ENCODE measurements at places on chromosomes 5 and 9.

DNA sequence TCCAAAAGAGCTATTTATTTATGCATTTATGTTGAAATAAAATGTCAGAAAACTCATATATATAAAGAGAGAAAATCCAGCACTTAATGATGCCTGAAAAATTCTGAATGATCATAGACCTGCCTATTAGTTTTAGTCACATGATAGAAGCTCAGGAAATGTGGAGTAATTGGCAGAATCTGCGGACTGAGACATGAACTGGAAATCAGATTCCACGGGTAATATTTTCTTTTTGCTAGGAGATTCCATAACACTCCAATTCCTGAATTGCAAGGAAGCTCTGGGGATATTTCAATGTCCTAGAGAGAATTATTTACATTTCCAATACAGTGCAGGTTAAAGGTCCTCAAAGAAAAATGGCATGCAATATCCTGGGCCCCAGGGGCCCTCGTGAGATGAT lies 778.8 kb downstream of the SEMA5A start:
- DNase-seq, result no peak

DNA sequence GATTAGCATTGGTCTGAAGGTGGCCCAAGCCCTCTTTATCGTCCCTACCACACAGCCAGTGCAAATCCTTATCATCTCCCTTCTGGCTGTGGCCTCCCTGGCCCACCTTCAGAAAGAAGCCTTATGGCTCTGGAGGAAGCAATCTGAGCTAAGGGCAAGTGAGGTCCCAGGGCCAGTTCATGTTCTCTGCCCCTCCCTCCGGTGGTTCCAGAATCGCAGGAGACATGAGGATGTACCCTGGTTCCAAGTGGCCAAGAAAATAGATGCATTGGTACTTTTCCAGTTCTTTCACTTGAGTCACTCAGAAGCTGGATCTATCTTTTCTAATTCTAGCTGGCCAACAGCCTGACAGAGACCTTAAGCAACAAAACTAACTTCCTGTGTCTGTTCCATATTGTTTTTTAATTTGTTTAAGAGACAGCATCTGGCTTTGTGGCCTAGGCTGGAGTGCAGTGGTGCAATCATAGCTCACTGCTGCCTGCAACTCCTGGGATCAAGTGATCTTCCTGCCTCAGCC lies 60.7 kb downstream of the LHFPL2 start:
- DNase-seq, result no peak

GRCh38 chr9:8136477-8136876 lies 336.9 kb upstream of the DMAC1 start:
- DNase-seq, result no peak

- DNase-seq, result peak; percentile 72
These were observed 9.6 kb downstream of the TMOD1 start for GRCh38 chr9:97510797-97511654.

GRCh38 chr9:98563988-98564387 lies 144.7 kb downstream of the GABBR2 start:
- no peak for DNase-seq

- no peak for DNase-seq
These were observed 34.0 kb downstream of the GAPVD1 start for GRCh38 chr9:125295657-125296056.

DNA sequence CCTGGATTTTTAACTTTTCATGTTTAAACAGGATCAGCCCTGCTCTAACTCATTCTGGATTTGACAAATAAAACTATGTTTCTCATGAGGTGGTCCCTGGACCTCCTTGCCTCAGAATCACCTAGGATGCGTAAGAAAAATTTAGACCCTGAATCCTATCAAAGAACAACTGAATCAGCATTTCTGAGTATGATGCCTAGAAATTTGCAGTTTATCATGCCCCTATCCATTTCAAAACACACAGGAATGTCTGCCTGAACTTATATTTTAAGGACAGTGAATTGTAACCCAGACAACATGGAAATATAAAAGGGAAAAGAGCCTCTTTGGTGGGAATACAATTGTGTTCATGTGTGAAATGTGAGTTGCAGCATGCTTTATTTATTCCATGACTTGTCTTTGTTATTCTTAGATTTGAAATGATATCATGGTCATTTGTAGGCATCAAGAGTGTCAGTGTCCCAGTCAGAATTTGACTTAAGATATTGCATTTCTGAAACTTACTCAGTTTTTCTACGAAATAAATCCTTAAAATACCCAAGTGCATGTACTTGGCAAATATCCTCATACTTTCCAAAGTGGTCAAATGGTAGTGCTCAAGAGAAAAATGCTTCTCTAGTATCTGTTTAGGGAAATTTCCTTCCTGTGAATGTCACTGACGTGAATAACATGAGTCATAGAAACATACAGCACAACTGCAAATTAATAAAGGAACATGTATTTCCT lies 144.3 kb downstream of the GIN1 start:
- DNase-seq, result no peak

GRCh38 chr5:93378073-93378472 lies 202.9 kb downstream of the NR2F1-AS1 start:
- DNase-seq, result no peak

GRCh38 chr5:131375351-131375750 lies 111.5 kb downstream of the CDC42SE2 start:
- no peak for DNase-seq

GRCh38 chr9:37036371-37036775 lies 2.3 kb upstream of the PAX5 start:
- no peak for DNase-seq

DNA sequence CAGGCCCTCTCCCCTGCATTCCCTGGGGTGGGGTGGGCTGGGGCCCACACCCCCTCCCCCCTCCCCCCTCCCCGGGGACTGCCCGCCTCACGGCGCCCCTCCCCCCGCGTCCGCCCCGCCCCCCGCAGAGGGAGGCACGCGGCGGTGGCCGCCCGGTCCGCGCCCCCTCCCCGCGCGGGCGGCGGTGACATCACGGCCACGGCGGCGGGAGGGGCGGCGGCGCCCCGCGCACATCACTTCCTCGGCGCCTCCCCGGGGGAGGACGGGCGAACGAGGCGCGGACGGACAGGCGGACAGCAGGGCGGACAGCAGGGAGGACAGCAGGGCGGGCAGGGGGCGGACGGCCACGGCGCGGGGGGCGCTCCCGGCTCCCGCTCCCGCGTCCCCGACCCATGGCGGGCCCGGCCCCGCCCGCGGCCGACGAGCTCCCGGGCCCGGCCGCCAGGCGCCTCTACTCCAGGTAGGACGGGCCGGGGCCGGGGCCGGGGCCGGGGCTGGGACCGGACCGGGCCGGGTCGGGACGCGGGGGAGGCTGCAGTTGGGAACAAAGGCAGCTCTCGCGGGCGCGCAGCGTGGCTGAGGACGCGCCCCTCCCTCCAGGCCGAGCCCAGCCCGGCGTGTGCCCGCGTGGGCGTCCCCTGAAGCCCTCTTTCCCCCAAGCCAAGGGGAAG lies at the start of gene GPSM1:
GPSM1 (plus strand) TSS at position 236 of the 671 bp plus-strand sequence; CDS start at position 393, 157 bp downstream.
- DNase-seq, result no peak

GRCh38 chr5:81086881-81087281 lies 126.7 kb downstream of the RASGRF2 start:
- DNase-seq, result no peak

DNA sequence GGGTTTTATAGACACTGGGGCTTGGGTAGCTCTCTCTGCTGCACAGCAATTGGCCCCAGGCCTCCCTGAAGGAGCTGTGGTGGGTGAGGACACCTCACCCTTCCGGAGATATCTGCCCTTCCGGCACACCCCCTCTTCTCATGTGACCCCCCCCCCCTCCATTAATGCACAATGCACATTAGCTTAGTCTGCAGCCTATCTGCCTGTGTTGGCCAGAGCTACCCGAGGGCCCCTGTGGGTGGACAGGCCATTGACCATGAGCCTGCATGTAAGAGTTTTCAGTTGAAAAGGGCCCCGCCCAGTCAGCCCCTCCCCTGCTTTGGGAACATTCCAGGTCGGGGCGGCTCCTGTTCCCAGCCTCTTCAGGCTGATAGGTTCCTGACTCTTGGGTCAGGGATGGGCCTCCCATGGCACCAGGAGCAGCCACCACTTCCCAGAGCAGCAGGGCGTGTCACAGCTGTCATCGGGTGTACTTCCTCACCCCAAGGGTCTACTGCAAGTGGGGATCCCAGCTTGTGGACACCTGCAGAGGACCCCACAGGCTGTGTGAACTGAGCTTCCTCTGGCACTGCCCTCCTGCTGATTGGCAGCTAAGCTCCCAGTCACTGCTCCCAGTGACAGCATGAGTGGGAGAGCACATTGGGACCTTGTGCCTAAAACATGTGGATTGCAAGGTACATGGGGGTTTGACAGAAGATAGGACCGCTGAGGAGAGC lies 17.8 kb downstream of the PHF2 start:
- DNase-seq, result no peak

- DNase-seq, result no peak
These were observed 16.1 kb upstream of the NDST1 start for GRCh38 chr5:150491876-150492275.

DNA sequence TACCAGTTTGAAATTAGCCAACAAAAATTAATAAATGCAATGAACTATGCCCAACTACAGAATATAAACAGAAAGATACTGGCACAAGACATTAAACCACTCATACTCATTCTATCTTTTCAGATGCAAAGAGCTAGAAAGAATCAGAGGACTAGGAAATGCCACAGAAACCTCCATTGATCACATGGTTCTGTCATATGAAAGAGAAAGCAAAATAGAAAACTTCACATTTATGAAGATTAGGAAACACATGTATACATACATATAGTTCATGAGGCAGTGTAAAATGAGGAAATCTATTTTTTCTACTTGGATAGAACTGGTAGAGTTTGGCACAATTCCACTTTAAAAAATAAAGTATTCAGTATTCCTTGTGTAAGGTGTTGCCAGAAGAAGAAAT lies 275.1 kb upstream of the PTGER4 start:
- DNase-seq, result no peak

GRCh38 chr9:87290241-87291052 lies 207.2 kb upstream of the DAPK1 start:
- no peak for DNase-seq

GRCh38 chr5:141490271-141490670 lies 1.4 kb downstream of the PCDHGC5 start:
- no peak for DNase-seq

GRCh38 chr5:34576891-34577666 lies 79.0 kb upstream of the RAI14 start:
- no peak for DNase-seq

DNA sequence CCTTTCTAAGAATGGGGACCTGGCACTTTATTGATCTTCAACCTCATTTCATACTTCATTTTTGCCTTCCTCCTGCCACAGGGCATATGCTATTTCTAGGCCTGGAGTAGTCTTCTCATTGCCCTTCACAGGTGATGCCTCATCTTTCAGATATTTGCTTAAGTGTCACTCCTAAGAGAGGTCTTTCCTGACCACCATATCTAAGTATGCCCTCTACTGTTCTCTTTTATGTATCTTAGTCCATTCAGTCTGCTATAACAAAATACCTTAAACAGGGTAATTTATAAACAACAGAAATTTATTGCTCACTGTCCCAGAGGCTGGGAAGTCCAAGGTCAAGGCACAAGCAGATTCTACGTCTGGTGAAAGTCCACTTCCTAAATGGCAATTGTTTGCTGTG lies 99.1 kb downstream of the ADAMTS6 start:
- DNase-seq, result no peak

DNA sequence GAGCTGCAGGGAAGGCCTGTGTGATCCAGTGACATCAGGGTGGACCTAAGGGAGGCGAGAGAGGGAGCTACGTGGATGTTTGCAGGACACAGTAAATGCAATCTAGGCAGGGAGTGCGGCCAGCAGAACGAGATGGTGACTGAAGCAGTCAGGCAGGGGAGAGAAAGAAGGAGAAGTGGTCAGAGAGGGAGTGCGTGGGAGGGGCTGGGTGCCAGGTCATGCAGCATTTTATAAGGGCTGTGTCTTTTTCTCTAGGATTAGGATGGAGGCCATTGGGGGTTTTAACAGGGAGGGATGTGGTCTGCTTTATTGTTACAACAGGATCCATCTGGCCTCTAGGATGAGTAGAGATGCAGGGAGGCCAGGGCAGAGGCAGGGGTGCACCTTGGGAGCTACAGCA lies 80.4 kb downstream of the DCP2 start:
- DNase-seq, result no peak

- no peak for DNase-seq
These were observed 139.3 kb downstream of the AOPEP start for GRCh38 chr9:94865582-94866452.

- DNase-seq, result peak; percentile 78
These were observed 479.4 kb downstream of the DMAC1 start for GRCh38 chr9:7320139-7320538.

DNA sequence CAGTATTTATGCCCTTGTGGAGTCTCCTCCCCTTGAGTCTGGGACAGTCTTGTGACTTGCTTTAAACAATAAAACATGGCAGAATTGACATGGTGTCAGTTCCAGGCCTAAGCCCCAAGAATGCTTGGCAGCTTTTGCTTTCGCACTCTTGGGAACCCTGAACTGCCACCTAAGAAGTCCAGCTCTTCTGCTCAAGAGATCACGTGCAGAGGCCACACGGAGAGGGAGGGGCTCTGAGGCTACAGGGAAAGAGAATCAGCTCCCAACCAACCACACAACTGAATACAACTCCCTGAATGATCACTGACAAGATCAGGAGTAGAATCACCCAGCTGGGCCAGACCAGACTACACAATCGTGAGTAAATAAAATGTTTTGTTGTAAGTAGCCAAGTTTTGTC lies 97.6 kb downstream of the MED27 start:
- DNase-seq, result no peak

GRCh38 chr5:99355881-99356280 lies 427.1 kb upstream of the CHD1 start:
- no peak for DNase-seq

- no peak for DNase-seq
These were observed 79.0 kb downstream of the MRPS30 start for GRCh38 chr5:44887722-44888121.

DNA sequence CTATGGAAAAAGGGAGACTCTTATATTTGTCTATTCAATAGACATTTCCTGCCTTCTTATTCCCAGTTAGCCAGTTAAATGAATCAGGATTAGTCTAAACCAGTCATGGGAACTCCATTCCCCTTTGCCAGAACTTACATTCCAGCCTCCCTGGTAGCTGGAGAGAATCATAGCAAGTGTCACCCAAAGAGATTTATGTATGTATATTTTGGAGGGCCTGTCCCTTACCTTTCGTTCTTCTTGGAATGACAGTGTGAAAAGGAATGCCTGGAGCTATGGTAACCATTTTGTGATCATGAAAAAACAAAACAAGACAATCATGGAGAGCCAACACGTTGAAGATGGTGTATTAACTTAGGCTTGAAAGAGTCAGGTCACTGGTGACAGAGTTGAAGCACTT lies 627.7 kb downstream of the CCDC171 start:
- DNase-seq, result peak; percentile 62
